Myocyte (in vitro differentiated cells): ENCODE measurements at places on chromosomes 2 and 18.
A peak's percentile ranks its signal among the peaks of the same experiment; 100 is the strongest.

DNA sequence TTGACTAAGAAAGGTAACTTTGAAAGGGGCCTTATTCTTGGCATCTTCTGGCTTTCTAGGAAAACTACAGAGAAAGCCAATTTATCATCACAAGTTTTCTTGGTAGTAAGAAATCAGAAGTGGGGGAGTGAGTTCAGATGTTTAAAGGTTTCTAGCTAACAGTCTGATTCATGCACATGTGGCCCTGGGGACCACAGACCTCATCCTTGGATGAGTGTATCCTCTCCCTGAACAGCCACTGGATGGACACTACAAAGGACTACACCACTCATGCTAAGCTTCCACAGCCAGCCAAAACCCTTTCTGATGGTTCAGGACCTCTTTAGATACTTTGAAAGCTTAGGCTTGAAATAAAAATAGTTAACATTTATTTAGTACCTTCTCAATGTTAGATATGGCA, 218.3 kb upstream of the STK17B start:
- DNase-seq, result no peak

GRCh38 chr2:191693778-191694177, 15.8 kb downstream of the NABP1 start:
- DNase-seq, result no peak

GRCh38 chr2:109238580-109238979, 109.6 kb downstream of the SH3RF3 start:
- peak; percentile 63 for DNase-seq

DNA sequence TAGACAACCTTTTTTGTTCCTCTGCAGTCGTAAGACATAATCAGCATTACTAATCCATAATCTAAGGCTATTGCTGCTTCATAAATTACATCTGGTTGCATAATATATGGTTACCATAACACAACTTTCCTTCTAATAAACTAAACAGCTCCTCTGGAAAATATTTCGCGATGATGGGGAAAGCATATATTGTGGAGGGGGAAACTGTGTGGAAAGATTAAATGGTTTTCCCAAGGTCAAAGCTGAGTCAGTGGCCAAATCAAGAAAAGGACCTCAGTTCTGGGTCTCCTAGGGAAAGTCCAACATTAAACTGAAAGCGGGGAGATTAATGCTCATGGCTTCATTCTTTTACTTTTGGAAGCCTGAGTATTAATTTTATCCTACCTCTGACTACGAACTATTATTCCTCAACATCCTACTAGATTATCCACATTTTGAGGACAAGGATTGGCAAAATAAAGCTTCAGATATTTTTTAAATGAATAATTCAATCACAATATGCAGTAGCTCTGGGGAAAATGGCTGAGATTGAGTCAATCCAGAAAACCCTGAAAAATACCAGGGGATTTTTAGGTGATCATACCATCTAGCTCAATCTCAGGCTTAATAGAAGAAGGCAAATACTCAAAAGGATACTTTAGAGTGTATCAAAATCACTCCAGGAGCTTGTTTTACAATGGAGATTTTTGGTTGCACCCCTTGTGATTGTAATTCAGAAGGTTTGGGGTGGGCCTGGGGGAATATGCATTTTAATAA, 33.8 kb upstream of the STK17B start:
- DNase-seq, result no peak

GRCh38 chr2:159797543-159798375, at the start of gene CD302:
Gene CD302 (minus strand): TSS chr2:159798208. CDS start chr2:159798198, 10 bp downstream.
- peak; percentile 53 for DNase-seq

GRCh38 chr18:76149734-76150133, 345.3 kb downstream of the ZNF516 start:
- no peak for DNase-seq

- DNase-seq, result no peak
Observed at GRCh38 chr2:101478181-101479001, 3.5 kb upstream of the RFX8 start.

- no peak for DNase-seq
Observed at GRCh38 chr2:55355451-55355850, 64.2 kb downstream of the CCDC88A start.

DNA sequence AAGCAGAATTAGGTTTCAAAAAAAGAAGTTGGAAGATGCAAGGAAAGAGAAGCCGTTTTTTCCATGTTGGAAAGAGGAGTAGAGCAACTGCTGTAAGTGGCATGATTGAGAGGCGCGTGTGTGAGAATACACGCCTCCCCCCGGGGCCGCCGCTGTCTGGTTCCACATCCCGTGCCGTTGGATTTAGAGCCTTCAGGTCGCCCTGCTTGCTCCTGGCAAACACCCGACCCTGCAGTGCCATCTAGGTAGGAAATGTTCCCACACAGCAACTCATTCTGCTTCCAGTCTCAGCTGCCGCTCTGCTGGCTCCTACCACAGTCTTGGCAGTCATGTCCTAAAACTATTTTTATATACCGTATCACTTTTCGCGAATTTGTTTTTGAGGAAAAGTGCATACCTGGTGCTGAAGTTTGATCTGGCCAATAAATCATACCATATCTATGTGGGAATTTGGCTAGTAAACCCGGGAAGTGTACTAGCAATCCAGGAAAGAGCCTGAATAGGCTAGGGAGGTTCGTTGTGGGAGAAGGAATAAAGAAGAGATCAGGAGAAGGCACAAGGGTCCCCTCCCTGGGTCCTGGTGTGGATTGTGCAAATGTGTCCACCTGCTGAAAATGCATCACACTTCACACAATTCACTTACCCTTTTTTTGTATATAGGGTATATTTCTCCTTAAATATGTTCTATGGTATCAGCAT, 372.7 kb downstream of the FBXO15 start:
- DNase-seq, result peak; percentile 1
